ENCODE measurements at places on chromosomes 11 and 22. TPM values are rescaled to one million over a fixed set of nuclear protein-coding genes. Genes with fewer than 3 reads are reported as not detected.

- DNase-seq: no peak
Observed at GRCh38 chr22:49783036-49783746, 44.5 kb downstream of the BRD1 start.

DNA sequence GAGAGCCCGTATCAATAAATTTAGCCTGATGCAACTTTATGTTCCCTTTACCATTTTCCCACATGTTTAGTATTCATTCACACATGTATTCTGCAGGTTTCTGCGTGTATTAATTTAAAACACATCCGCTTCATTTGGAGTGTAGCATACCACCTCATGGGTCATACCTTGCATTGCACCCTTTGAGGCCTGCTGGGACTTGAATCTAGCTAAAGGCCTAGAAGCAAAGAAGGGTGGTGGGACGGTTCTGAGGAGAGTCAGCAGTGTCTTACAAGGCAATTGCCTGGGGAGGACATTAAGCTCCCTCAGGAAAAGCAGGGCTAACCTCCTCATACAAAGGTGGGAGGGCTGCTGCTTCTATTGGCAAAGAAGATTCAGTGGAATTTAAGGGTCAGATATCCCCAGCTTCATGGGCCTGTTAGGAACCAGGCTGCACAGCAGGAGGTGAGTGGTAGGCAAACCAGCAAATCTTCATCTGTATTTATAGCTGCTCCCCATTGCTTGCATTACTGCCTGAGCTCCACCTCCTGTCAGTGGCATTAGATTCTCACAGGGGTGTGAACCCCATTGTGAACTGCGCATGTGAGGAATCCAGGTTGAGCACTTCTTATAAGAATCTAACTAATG, 15.9 kb upstream of the SNX19 start:
- DNase-seq: no peak

- DNase-seq: no peak
Observed at GRCh38 chr11:127474766-127475165, 474.2 kb upstream of the KIRREL3 start.

DNA sequence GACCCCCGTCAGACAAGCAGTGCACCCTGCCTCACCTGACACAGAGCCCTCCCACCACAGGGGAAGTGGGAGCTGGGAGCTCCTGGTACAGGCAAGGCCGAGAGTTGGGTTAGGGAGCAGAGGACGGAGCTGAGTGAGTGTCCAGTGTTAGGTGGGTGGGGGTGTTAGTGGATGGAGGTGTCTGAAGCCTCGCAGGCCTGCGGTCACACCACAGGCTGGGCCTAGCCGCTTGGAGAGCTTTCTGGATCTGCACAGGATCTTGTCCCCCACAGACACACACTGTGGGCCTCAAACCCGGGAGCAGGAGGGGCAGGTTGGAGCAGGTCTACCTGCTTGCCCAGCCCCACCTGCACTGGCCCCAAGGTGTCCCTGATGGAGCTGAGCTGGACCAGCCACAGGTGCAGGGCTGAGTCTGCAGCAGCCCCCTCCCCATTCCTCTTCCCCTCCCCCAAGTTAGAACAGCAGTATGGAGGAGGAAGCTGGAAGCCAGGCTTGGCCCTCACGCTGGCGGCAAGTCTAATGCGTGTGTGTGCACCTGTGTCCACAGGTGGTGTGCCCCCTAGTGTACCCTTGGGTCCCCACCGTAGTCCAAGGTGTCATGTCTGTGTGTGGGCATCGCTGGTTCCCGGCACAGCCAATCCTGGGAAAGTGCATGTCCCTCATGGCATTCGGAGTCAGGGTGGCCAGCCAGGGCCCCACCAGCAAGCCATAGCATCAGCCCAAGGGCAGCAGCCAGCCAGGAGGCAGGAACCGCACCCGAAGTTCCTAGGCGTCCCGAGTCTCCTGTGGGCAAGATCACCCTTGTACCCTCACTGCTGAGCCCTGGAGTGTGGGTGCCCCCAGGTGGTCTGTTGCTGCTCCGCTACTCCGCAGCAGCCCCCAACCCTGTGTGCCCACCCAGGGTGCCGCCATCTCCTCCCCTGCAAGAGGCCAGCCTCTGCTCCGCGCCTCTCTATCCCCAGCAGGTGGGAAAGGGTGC, 2.0 kb upstream of the GATD1 start:
- DNase-seq: no peak

DNA sequence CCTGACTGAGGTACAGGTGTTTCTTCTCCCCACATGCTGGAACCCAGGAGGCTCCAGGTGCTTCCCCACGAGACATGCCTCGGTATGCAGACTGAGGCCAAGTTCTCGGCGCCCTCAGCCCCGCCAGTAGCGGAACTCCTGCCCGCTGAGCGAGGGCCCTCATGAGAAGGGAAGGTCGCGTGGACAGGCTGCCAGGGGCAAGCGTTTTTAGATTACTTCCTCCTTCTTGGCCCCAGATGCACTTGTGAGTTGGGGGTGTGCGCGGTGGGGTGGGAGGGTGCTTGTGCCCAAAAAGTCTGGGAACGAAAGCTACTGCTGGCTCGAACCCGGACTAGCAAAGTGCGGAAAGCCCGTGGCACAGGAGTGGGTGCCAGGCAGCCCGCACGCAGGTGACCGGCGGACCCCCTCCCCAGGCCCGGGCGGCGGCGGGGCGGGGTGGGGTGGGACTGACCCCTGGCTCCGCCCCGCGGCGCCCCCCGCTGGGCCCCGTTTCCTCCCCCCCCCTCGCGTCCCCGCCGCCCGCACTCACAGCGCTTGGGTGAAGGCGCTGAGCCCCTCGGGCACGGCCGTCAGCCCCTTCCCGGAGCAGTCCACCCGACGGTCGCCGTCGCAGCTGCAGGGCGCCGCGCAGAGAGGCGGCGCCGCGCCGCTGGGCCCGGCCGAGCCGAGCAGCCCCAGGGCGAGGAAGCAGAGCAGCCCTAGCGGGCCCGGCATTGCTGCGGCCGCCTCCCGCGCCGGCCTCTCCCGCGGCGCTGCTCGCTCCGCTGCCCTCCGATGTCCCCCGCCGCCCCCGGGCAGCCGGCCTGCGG, 797 bp downstream of the LGR4 start:
- DNase-seq: no peak

Gene OR6Q1
- total RNA-seq: not detected

- no peak for DNase-seq
Observed at GRCh38 chr11:3942160-3942955, 86.9 kb downstream of the STIM1 start.

GRCh38 chr22:27489178-27489675, 312.3 kb downstream of the MN1 start:
- DNase-seq: no peak

Gene TANGO2
- total RNA-seq: 35.3 TPM

GRCh38 chr11:111698852-111699559, 67.2 kb downstream of the PPP2R1B start:
- DNase-seq: no peak

Gene CSTF3
- 9.4 TPM for total RNA-seq

- no peak for DNase-seq
Observed at GRCh38 chr11:117934526-117935307, 5.5 kb upstream of the TMPRSS13 start.

DNA sequence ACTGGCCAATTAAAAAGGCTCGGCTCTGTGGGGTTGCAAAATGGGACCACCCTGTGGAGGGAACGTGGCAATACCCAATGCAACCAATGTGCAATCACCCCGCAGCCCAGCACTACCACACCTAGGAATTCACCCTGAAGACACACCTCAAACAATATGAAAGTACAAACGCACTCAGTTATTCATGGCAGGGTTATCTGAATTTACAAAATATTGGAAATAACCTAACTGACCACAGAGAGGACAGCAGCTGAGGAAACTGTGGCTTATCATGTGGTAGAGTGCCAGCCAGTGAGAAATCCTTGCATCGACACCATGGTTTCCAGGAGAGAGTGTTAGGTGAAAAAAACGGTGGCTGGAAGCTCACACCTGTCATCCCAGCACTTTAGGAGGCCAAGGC, 18.7 kb downstream of the ALG12 start:
- DNase-seq: no peak

DNA sequence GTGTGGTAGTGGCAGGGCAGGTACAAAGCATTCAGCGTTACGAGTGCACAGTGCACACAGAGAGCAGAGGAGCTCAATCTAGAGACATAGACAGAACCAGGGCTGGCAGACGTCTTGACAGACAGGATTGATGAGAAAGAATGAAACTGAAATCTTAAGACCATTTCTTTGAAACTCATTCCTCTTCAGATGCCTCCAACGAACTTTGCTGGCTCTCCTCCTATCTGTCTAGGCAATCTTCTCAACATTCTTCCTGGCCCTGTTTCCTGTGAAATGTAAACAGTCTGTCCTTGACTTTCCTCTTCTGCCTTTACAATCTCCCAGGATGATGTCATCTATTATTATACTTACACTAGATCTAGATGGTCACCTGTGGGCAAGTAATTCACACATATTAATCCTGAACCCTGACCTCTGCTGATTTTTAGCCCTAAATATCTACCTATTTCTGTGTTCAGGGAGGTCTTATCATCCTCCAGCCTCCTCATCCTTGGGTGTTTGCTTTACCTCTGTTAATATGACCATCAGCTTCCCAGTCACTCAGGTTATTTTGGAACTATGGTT, 119.5 kb downstream of the ENTHD1 start:
- no peak for DNase-seq

Gene DCHS1
- 18.5 TPM for total RNA-seq

- no peak for DNase-seq
Observed at GRCh38 chr11:31903225-31904074, 92.3 kb upstream of the PAX6 start.

- DNase-seq: no peak
Observed at GRCh38 chr11:96332126-96332771, 10.7 kb downstream of the MAML2 start.

DNA sequence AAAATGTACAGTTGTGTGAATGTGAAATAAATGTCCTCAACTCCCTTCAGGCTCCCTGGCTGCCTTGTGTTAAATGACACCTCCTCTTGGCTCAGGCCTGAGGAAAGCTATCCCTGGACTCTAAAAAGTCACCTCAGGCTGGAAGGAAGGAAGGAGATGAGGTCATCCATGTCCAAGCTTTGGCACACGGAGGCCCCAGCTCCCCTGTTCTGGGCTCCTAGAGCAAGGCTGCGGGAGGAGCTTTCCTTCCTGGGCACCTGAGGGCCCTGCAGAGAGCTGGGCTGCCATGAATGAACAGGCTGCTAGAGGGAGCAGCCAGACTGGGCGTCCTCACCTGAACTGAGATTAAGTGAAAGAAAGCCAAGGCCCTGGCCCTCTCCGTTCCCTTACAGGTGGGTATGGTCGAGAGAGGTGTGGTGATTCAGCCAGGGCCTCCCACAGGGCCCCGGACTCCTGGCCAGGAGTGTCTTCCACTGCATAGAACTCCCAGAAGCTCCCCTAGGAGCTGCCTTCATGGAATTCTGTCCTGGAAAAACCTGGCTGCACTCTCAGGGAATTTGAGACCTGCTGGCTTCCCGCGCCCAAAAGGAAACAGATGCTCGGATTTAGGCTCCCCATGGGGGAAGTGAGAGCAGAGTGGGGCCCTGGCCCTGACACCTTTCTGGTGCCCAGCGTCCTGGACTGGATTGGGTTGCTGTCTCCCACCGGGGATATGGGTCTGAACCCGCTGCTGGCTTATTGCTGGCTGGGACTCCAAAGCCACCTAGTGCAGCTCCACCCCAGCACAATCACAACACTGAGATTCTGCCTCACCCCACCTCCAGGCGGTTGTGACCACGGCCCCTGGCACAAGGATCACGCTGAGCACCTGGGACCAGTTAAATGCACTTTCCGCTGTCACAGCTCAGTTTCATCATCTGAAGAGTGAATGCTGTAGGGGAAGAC, 22.2 kb downstream of the MYBPC3 start:
- DNase-seq: no peak

DNA sequence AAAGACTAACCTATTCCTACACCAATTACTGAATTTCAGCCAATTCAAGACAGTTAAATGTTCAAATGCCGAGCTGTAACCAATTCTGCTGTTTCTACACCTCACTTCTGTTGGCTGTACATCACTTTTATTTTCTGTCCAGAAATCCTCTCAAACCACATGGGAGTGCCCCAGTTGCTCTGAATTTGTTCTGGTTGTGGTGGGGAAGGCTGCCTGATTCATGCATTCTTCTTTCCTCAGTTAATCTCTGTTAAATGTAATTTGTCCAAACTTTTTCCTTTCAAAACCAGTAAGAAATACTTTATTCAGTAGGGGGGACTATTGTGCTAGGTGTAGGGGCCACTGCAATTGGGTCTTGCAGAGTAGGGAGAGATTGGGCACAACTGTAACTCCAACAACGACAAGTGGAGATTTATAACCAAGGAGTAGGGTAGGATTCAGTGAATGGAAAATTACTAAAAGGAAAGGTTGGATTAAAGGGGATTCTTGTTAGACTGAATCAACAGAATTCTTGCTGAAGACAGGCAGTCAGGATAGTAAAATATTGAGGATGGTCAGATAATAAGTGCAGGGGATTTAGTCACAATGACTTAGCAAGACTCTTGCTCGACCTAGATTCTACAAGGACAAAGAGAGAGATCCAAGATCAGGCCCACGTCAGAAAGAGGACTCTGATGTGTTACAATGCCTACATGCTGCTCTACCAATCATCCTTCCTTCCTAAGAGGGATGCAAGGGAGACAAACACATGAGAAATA, 593.5 kb upstream of the FAT3 start:
- DNase-seq: no peak

DNA sequence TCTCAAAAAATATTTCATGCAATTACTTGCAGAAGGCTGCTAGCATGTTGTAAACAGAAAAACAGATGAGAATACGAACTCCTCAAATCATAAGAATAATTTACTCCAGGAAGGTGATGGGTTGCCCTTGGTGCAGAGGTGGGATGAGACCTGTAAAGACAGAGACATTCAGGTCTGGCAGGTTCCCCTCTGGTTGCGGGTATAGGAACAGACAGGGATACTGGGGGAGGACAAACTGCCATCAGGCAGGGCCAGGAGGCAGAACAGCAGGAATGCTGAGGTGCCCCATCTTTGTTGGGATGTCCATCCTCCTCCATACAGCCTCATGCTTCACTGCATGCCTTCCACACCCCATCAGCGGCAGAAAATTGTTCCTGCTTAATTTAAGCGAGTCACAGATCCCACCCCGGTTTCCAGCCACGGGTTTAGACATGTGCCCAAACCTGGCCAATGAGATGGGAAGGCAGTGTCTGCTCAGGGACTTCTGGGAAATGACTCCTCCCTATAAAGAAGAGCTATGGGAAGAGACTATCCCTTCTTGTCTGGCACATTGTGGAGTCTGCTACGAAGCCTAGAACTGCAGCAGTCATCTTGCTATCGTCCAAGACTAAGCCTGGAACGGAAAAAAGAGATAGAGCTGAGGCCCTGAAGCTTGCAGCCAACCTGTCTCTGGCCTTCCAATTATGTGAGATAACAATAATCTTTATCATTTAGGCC, 23.1 kb upstream of the IRAG1 start:
- no peak for DNase-seq

GRCh38 chr11:2534134-2534956, 89.5 kb downstream of the KCNQ1 start:
- no peak for DNase-seq

Data from omental fat pad (tissue), 4 donors.